Esophagus squamous epithelium (tissue), 5 donors: ENCODE measurements at places on chromosomes 12 and 14.

DNA sequence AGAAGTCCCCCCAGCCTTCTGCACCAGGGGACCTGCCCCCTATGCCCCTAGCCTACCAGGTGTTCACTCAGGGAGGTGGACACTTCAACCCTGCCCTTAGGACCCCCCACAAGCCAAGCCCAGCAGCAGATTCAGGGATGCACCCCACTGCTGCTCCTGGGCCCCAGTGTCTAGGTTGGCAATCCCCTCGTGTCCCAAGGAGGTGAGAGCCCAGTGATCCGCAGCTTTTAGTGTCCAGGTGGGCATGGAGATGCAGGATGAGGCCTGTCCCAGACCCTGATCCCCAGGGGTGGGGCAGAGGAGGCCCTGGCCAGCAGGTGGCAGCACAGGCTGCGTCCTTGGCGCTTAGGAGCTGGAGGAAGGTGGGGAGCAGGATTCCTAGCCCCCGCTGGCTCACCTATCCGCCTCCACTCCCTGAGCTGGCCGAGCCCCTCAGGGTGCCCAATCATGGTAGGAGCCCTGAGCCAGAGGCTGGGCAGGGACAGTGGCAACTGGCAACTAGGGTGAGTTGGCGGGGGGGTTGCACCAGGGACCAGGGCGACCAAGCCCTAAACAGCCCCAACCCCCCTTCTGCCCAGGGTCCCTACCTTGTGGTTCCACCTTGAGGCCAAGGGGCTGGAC is 4.1 kb downstream of the CKB start:
- DNase-seq = no peak

GRCh38 chr14:94397289-94398181 is 9.1 kb upstream of the SERPINA1 start:
- DNase-seq = no peak

DNA sequence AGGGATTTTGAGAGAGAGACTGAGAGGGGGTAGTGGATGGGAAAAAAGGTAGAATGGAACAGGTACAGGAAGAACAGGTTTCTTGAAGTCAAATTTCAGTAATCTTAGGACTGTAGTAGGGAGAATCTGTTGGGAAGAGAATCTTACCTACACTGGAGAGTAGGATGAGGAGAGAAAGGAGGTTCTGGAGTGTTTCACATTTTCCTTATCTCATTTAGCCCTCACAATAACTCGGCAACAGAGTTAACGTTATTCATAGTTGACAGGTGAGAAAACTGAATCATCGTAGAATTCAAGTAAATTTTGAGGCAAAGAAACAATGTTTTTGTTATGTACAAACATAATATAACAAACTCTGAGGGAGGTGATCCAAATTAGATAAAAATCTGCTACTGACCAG is 17.2 kb upstream of the STRN3 start:
- no peak for DNase-seq

DNA sequence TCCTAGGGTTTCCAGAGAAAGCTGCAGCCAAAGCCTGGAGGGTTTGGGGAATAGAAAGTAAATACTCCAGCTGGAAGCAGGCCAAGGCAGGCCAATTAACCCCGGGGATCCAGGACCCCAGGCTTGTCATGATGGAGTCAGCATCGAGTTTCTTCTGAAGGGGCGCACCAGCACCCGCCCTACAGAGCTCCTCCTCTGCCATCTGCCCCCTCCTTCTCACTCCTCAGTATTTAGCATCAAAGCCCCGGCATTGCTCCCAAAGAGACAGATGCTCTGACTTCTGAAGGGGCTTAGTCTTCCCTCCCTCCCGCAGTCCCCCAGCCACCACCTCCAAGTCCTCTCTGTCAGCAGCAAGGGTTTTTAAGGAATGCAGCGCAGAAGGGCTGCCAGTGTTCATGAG is 285.1 kb upstream of the NOS1 start:
- no peak for DNase-seq

- no peak for DNase-seq
Measured at GRCh38 chr12:95335948-95336347, 118.3 kb downstream of the VEZT start.

GRCh38 chr12:106018286-106018685 is 120.5 kb downstream of the NUAK1 start:
- DNase-seq = no peak

GRCh38 chr14:94469261-94469660 is 6.7 kb downstream of the SERPINA9 start:
- DNase-seq = no peak

GRCh38 chr12:46825591-46826414 is at the start of gene SLC38A4:
TSS of gene SLC38A4 (minus strand) at chr12:46825997. CDS start at chr12:46793071, 32,926 bp downstream.
- no peak for DNase-seq

DNA sequence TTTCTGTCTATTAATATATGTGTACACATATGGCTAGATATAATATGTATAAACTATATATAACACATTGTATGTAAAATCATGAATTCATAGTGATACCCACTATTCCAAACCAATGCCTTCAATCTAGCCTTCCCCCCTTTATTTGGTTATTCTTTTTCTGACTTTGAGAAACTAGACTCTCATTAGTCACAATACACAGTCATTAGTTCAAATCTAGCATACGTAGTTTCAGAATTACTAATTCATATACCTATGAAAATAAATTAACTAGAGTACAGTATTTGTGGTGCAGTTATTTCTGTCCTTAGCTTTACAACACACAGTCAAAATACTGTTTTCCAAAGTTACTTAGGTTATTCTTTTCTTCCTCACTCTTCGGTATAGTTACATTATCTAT is 268.2 kb downstream of the DPF3 start:
- DNase-seq = no peak

DNA sequence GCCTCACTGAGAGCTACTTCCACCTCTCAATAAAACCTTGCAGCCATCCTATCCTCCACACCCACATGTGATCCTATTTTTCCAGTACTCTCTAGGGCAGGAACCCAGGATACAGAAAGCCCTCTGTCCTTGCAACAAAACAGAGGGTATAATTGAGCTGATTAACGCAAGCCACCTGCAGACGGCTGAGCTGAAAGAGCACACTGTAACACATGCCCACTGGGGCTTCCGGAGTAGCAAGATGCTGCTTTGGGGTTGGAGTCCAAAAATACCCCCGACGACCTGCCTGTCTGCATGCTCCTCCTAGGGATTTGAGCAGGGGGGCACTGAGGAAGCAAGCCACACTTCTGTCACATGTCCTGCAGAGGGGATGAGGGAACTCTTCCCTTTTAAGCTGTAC is 401.1 kb upstream of the FOXG1 start:
- no peak for DNase-seq
